ENCODE measurements at places on chromosomes 16 and 17. TPM values are rescaled to one million over a fixed set of nuclear protein-coding genes. Genes with fewer than 3 reads are reported as not detected.

DNA sequence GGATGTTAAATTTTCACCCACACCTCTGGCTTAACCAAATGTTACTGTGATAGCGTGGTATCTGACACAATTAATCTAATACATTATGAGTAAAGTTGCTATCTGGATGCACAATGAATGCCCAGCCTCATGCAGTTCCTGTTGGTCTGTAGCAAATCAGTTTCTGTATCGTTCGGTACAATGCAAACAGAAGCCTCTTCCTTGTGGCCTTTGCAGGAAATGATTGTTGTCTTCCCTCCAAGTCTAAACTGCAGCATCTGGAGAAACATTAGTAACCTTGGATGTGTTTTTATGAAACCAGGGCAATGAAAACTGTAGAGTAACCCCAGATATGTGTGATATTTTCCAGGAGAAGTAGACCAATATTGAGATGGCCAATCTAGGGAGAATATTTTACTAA is 46.8 kb downstream of the CYB561 start:
- H3K4me3 ChIP-seq = no peak overlapping the region
- H3K27me3 ChIP-seq = no peaks in the 10 kb centered on the region
- peaks cover 39% of the 10 kb centered on the region for H3K36me3 ChIP-seq
- no peak overlapping the region for H3K27ac ChIP-seq
- H3K4me1 ChIP-seq = no peaks in the 10 kb centered on the region
- no peak for DNase-seq

GRCh38 chr16:50165473-50165872 is 12.4 kb downstream of the TENT4B start:
- no peaks in the 10 kb centered on the region for H3K36me3 ChIP-seq
- no peak for DNase-seq
- H3K27ac ChIP-seq = no peak overlapping the region
- H3K27me3 ChIP-seq = no peaks in the 10 kb centered on the region
- peaks cover 5% of the 10 kb centered on the region for H3K4me1 ChIP-seq

- H3K27ac ChIP-seq = no peak overlapping the region
- H3K4me3 ChIP-seq = no peak overlapping the region
- H3K27me3 ChIP-seq = no peaks in the 10 kb centered on the region
- H3K4me1 ChIP-seq = no peaks in the 10 kb centered on the region
- H3K36me3 ChIP-seq = no peaks in the 10 kb centered on the region
Observed at GRCh38 chr16:9318764-9319163, 227.3 kb downstream of the HAPSTR1 start.

DNA sequence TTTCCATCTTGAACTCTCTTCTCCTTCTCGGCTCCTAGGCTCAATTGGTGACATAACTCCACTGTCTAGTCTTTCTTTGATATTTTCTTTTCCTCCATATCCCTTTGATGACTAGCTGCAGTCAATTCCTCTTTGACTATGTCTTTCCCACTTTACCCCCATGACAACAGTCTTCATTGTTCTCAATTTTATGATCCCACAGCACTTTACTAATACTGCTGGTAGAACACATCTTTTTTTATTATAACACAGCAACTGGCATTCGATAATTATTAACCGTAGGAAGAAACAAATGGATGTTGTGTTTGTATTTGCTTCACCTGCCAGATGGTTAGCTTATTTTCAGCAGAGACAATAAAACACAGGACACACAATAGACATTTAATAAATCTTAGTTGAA is 1.3 kb downstream of the KRTAP3-3 start:
- H3K4me1 ChIP-seq = peaks cover 3% of the 10 kb centered on the region
- H3K36me3 ChIP-seq = no peaks in the 10 kb centered on the region
- H3K27me3 ChIP-seq = no peaks in the 10 kb centered on the region
- H3K27ac ChIP-seq = no peak overlapping the region

DNA sequence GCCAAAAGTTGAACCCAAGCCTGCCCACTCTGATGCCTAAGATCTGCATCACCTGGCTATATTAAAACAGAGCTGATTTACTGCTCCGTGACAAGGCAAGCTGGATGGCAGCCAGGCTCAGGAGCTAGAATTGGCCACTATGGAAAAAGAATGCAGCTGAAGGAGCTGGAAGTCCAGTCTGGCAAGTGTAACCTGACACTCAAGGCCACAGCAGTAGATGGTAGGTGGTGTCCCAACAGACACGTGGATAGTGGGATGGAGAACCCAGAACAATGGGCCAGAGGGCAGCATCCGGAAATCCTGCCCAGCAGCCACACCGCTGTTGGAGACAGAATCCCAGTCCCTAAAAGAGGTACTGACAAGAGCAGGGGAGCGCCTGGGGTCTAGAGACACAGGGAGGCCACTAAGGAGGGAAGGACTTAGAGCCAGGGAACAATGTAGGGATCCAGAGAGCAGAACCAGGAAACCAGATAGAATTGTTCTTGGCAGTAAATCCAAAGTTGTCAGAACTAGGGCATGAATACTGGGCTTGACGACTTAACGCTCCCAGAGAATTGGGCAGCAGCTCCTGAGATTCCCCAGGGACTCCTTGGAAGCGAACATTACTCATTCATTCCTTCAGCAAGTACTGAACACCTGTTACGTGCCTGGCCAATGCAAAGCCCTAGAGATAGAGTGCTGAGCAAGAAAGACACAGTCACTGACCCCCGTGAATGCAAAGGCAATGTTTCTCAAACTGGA is 85.7 kb downstream of the CDYL2 start:
- H3K4me1 ChIP-seq = peaks cover 5% of the 10 kb centered on the region
- H3K27ac ChIP-seq = no peak overlapping the region
- no peak overlapping the region for H3K4me3 ChIP-seq
- peaks cover 5% of the 10 kb centered on the region for H3K27me3 ChIP-seq
- no peaks in the 10 kb centered on the region for H3K36me3 ChIP-seq

Gene BCL6B
- not detected for total RNA-seq

Gene ATAD5
- total RNA-seq = 3.6 TPM

Gene ZFHX3
- 27.4 TPM for total RNA-seq
